ENCODE measurements at places on chromosomes 16 and 17. TPM values are rescaled to one million over a fixed set of nuclear protein-coding genes. Genes with fewer than 3 reads are reported as not detected.

CCL13 gene
- total RNA-seq = 1.8 TPM

RAB37 gene
- total RNA-seq = 1.2 TPM

SRCIN1 gene
- total RNA-seq = 1.5 TPM

GRCh38 chr16:87327798-87328495 is 10.8 kb upstream of the C16orf95 start:
- no peak for DNase-seq

SLC47A2 gene
- total RNA-seq = 0.21 TPM

GRCh38 chr16:64445245-64445644 is 676.6 kb downstream of the CDH11 start:
- no peak for DNase-seq

GRCh38 chr17:71881041-71881440 is 239.8 kb upstream of the SOX9 start:
- DNase-seq = no peak

TP53TG3F gene
- total RNA-seq = not detected

KCNJ18 gene
- not detected for total RNA-seq

GRCh38 chr16:76970087-76970744 is 220.8 kb upstream of the MON1B start:
- DNase-seq = no peak

IL34 gene
- 2.5 TPM for total RNA-seq

KRTAP2-3 gene
- not detected for total RNA-seq

CLEC10A gene
- 26.3 TPM for total RNA-seq

HBA2 gene
- total RNA-seq = 104 TPM

GRCh38 chr17:56152874-56153602 is at the start of gene ANKFN1:
ANKFN1 (plus strand) TSS chr17:56153475; CDS start chr17:56212668, 59,193 bp downstream.
- DNase-seq = no peak

GRCh38 chr17:19833914-19834313 is 33.8 kb downstream of the ULK2 start:
- no peak for DNase-seq

CD300LD gene
- total RNA-seq = not detected

- DNase-seq = no peak
Observed at GRCh38 chr17:69878661-69879060, 196.4 kb upstream of the KCNJ16 start.

DNAAF8 gene
- total RNA-seq = 1.3 TPM

GRCh38 chr16:55012793-55013192 is 82.1 kb downstream of the IRX5 start:
- no peak for DNase-seq

DNA sequence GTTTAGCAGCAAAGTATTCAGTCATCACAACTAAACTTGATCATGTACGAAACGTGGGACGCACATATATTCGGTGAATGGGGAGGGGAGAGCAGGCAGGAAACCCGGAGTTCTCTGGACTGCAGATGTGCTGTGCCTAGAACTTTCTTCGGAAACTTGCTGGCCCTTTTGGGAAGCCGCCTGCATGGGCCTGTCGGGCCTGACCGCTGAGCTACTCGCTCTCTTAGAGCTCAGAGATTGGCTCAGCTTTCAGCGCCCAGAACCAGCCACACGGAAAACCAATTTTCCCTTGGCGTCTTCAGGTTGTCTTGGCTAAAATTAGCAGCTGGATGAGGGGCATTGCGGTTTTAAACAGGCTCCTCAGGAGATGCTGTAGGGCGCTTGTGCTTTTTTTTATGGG is 38.1 kb downstream of the ZDHHC7 start:
- DNase-seq = no peak

KRT28 gene
- total RNA-seq = not detected

GRCh38 chr16:57994778-57995177 is 5.7 kb downstream of the ZNF319 start:
- DNase-seq = peak; percentile 52

NRN1L gene
- not detected for total RNA-seq

GRCh38 chr16:77919761-77920415 is 102.5 kb upstream of the CLEC3A start:
- no peak for DNase-seq

LRRC75A gene
- 1.2 TPM for total RNA-seq

CSH2 gene
- total RNA-seq = not detected

DNA sequence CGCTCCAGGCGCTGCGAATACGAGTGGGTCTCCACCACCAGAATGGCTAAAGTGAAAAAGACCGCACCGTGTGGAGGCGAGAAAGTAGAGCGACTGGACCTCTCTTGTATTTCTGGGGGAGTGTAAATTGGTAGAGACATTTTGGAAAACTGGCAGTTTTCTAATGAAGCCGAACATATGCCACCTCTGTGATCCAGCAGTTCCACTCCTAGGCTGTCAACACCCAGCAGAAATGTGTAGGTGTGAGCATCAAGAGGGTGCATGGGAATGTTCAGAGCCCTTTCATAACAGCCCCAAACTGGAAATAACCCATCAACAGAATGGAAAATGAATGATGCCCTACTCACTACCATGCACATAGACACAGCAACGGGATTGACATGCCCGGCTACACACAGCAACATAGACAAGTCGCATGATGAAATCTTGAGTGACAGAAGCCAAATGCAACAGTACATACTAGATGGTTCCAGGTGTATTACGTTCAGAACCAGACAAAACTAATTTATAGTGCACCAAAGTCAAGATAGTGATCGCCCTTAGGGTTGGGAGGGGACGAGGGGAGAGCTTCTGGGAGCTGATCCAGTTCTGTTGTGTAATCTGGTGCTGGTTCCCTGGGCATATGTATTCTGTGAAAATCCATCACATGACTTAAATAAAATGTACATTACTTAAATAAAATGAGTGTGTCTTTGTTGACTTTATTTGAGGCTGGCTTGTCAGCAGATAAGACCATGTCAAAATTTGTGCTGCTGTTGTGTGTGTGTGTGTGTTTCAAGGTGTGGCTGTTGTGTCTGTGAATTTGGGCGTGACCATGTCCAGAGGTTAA is 877 bp upstream of the BCL7C start:
- DNase-seq = no peak

DNA sequence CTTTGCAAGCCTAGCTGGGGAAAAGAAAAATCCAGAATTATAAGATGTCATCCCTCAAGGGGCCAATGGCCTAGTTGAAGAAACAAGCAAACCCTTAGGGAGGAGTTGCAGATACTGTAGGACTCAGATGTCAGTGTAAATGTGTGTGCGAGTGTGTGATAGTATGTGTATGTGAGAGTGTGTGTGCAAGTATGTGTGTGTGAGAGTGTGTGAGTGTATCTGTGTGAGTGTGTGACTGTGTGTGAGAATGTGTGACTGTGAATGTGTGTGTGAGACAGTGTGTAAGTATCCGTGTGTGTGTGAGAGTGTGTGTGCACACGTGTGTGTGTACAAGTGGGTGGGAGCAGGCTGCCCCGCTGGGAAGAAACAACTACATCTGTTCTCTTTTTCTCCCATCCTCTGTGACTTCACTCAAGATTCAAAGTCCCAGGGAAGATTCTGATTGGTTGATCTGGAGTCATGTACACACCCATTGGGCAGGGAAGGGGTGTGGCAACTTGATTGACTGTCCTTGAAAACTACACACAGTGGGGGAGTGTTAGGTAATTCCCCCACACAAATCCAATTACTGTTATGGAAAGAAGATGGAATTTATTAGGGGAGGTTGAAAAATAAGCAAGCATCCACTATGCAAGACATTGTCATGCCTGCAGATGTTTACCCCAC is 40.7 kb downstream of the IRX3 start:
- DNase-seq = no peak

MFAP4 gene
- total RNA-seq = 38.8 TPM

DNA sequence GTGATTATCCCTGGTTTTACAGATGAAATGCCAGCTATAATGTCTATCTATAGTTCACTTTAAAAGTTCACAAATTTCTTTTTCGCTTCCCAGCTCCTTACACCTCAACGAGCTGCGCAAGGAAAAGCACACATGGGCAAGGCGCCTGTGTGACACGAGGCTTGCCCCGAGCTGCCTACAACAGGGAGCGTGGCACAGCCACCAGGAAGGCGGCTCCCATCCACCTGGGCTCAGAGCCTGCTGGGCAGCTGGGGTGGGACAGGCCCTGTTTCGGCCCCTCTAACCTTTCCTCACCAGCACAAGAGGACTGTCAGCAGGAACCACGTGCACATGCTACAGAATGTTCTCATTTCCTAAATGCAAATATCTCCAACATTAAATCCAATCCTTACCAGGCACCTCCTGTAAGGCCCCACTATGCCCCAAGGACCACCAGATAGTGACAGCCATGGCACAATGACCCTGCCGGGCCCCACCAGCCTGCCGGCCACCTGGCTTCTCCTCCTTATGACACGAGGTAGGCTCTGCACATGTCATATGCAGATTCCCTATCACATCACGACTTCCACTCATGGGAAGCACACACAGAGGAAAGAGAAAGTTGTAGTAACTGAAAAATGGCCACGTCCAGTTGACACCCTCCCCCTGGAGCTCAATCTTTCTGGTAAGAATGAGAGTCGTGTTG is 92.1 kb downstream of the ZNF778 start:
- DNase-seq = no peak
